ENCODE measurements at places on chromosomes 11 and 22.

DNA sequence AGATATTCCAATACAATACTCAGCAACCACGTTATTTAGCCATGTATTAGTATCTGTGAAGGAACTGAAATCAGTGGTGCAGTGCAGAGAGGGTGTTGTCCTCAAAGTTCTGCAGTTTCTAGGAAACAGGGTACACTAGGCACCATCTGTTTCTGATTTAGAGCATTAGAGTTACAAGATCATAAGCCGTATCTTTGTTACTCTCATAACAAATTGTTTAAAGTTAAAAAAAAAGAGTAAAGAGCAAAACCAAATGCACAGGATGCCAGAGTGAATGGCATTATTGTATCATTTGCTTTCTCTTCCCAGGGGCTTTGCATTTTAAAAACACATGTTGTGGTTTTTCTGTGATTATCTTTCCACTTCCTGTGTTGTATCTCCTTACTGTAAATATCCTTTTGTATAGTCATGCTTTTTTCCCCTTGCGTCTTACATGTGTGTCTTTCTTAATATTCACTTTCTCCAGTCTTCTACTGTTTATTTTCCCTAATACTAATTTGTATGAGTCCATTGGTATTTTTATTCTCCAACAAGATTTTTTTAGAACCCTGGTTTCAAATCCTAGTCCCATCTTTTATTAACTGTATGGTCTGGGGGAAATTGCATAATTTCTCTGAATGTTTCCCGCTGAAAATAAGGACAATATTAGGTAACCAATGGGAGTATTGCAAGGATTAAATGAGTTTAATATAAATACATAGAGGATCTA, 15.2 kb upstream of the NUP160 start:
- DNase-seq: no peak

GRCh38 chr22:31828739-31829138, 74.9 kb downstream of the DEPDC5 start:
- DNase-seq: no peak

DNA sequence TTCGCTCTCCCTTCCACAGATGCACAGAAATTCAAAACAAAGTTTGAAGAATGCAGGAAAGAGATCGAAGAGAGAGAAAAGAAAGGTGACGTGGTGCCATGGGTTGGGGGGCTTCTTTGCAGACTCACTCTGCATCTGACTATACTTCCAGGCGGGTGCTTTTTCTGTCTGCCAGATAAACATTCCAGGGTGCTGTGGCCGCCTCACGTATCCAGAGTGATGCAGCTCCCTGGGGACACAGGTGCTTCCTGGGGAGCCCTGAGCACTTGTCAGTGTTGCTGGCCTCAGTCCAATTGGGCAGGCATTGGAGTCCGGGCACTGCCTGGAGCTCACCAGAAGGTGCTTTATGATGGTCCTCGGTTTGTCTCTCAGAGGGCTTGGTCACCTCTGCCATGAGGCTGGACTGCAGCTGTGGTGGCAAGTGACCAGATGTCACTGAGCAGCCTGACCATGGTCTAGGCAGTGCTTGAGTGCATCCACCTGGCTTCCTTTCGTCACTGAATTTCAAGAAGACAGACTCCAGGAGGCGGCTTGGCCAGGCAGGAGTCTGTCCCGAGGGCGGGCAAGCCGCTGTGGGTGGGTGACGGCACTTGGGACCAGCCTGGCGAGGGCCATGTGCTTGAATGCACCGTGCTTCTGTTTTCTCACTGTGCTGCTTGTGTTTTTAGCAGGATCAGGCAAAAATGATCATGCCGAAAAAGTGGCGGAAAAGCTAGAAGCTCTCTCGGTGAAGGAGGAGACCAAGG, 5.1 kb upstream of the ZDHHC8 start:
- DNase-seq: no peak

GRCh38 chr11:77379253-77379652, 77.8 kb upstream of the GDPD4 start:
- no peak for DNase-seq

- no peak for DNase-seq
These were observed 28.1 kb downstream of the VSTM5 start for GRCh38 chr11:93822359-93822758.

- DNase-seq: no peak
These were observed 6.5 kb downstream of the MRPL23 start for GRCh38 chr11:1953489-1954266.

DNA sequence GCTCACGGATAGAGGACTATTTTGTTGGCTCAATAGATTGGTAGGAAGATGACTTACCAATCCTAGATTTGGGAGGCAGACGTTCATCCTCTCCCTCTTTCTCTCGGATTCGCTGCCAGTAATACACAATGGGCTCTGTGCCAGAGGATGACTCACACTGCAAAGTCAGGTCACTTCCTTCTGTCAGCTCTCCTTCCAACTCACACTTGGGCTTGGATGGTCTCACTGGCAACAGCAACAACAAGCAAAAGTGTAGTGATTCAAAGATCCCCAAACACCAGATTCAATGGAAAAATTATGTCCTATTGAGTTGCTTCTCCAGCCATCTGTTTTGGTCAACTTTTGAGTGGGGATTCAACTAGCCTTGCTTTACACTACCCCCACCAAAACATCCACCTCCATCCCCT, 21.7 kb upstream of the HSPA8 start:
- peak; percentile 31 for DNase-seq

GRCh38 chr11:59692915-59693314, 20.7 kb downstream of the OR10V1 start:
- DNase-seq: no peak

GRCh38 chr11:26719998-26720397, 1.9 kb downstream of the SLC5A12 start:
- DNase-seq: no peak

DNA sequence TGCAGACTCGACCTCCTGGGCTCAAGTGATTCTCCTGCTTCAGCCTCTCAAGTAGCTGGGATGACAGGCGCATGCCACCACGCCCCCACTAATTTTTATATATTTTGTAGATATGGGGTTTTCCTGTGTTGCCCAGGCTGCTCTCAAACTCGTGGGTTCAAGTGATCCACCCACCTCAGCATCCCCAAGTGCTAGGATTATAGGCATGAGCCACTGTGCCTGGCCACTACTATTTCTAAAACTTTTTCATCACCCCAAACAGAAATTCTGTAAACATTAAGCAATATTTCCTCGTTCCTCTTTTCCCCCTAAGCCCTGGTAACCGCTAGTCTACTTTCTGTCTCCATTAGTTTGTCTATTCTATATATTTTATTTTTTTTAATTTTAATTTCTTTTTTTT, 9.0 kb upstream of the ATG16L2 start:
- no peak for DNase-seq

DNA sequence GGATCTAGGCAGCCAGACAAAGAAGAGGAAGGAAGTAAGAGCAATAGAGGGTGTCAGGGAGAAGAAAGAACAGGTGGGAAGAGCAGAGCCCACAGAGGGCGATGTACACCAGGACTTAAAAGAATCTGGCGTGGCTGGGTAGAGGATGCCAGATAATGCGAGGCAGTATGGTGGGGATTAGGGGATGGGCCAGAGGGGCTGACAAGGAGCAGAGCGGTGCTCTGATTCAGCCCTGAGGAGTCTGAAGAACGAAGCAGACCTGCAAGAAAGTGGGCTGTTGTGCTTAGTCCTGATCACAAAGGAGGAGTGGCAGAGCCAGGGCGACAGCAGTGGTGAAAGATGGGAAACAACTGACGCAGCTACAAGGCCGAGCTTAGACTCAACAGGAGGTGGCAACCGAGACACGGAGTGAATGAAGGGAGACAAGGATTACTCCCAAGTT, 163.7 kb downstream of the LARGE1 start:
- DNase-seq: no peak

DNA sequence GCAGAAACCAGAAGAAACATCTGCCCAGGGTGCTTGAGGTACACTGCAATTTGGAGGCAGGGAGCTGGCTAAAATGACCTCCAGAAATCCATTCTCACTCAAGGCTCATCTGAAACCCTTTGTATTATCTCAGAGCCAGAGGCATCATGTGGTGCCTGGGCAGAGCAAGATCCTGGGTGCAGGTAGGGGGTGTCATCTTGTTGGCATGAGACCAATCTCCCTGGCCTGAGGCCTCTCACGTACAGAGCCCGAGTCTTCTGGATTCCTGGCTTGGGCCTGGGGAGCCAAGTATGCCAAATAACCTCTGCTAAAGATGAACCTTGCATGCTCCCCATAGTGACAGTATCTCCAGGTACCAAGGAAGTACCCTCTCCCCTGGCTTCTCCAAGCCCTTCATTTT, 2.4 kb downstream of the LMO1 start:
- DNase-seq: no peak

DNA sequence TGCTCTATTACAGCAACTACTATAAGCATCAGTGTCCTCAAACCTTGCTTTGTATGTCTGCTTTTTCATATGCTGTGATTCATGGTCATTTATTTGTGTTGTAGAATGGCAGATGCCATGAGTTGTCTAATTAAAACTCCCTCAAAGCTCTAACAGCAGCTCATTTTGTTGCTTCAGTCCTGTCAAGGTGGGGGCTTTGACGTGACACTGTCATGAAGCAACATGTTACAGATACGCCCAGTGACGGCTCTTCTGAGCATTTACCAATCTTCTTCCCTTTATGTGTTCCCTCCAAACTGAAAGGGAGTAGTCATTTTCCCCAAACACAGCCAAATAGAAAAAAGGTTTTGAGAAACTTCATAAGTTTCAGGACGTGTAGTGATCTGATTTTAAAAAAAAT, 106.7 kb downstream of the DBX1 start:
- no peak for DNase-seq

- DNase-seq: no peak
These were observed 35.5 kb upstream of the RASSF10 start for GRCh38 chr11:12973528-12974181.

DNA sequence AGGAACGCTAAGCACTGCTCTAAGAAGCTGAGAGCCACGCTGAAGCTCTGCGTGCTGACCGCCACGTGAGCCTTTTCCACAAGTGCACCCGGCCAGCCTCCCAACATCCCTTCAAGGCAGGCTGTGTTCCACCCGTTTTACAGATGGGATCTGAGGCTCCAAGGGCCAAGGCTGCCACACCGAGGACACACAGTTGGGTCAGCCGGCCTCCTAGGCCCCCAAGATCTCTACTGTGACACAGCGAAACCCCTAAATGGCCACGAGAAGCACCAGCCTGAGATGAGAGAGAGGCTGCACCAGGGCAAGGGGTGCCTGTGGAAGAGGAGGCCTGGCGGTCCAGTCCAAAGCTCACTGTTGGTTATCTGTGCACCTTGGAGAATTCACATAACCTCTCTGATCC, 11.8 kb upstream of the CD5 start:
- DNase-seq: no peak

DNA sequence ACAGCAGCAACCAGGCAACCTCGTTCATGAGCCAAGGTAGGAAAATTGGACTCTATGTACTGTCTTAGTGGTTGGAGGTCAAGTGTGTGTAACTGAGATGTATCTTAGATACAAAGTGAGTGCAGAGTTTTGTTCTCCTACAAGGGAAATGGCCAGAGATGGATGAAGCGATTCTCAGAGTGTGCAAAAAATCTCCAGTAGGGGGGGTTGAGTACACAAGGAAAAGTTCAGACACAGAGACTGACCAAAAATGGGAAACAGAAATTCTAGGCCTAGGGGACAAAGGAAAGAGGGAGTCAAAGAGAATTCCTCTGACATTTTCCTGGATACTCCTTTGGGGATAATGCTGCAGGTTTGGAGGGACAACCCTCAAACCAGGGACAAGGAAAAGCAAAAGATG, 38.2 kb upstream of the OR5AK2 start:
- DNase-seq: no peak

GRCh38 chr11:32188785-32189184, 97.9 kb downstream of the RCN1 start:
- DNase-seq: no peak

- no peak for DNase-seq
These were observed 15.1 kb downstream of the OR51E1 start for GRCh38 chr11:4658629-4659445.

DNA sequence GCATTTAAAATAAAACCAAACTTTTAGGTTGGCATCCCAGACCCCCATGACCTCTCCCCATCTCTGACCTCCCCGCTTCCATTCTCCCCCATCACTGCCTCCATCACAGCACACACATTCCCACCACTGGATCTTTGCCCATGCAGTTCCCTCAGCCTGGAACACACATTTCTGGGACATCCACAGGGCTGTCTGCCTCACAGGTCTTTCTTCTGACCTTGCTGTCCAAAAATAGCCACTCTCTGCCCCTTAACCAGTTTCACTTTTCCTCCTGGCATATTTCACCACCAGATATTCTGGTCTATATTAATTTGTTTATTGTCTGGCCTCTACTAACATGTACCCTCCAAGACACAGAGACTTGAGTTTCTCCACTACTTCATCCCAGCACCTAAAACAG, 75.2 kb upstream of the PRDM11 start:
- no peak for DNase-seq

DNA sequence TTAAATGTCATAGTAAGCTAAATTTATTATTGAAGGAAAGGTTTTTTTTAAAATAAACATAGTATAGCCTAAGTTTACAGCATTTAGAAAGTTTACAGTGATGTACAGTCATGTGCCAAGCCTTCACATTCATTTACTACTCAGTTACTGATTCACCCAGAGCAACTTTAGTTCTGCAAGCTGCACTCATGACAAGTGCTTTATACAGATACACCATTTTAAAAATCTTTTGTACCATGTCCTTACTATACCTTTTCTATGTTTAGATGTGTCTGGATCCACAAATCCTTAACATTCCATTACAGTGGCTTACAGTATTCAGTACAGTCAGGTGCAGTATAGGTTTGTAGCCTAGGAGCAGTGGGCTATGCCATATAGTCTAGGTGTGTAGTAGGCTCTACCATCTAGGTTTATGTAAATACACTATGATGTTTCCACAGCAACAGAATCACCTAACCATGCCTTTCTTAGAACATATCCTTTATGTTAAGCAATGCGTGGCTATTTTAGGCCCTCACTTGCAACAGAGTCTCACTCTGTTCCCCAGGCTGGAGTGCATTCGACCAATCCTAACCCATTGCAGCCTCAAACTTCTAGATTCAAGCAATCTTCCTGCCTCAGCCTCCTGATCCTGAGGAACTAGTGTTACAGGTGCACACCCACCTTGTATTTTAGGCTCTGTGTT, 79.5 kb upstream of the SLC25A18 start:
- no peak for DNase-seq

DNA sequence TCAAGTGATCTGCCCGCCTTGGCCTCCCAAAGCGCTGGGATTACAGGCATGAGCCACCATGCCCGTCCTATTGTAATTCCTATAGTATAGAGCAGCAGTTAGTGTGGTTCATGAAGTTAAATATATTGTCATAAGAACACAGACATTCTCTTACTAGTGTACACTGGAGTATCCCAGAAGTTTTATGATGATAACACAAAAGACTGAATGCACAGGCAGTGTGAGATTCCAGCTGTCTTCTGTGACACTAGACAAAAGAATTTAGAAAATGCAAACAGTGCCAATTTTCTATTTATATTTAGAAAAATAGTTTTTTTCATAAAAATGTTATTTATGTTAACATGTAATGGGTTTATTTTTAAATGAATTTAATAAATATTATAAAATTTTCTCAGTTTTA, 39.4 kb upstream of the RBX1 start:
- no peak for DNase-seq

- no peak for DNase-seq
These were observed 42.2 kb upstream of the B3GAT1 start for GRCh38 chr11:134454146-134454690.
